Left cardiac atrium (tissue), 4 donors: ENCODE measurements at places on chromosomes 5 and 9.

- no peak for DNase-seq
Observed at GRCh38 chr5:68744206-68744605, 349.6 kb upstream of the SLC30A5 start.

DNA sequence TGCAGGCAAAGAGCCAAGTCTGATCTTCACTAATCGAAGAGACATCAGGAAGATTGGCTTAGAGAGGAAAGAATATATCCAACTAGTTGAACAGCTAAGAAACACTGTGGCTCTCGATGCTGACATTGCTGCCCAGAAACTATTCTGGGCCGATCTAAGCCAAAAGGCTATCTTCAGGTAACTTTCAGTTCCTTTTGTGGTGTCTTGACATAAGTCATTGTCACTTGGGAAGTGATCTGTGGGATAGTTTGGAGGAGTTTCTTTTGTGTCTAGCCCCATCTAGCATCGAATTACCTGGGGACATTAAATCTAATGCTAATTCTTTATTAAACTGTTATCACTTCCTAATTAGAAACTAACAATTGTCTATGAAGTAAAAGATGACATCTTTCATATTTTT is 24.0 kb downstream of the VLDLR start:
- no peak for DNase-seq

GRCh38 chr5:14347522-14347921 is 204.4 kb downstream of the TRIO start:
- no peak for DNase-seq

- no peak for DNase-seq
Observed at GRCh38 chr5:134195666-134196065, 18.9 kb upstream of the SKP1 start.
